ENCODE measurements at places on chromosomes 12 and 14. TPM values are rescaled to one million over a fixed set of nuclear protein-coding genes. Genes with fewer than 3 reads are reported as not detected.

DNA sequence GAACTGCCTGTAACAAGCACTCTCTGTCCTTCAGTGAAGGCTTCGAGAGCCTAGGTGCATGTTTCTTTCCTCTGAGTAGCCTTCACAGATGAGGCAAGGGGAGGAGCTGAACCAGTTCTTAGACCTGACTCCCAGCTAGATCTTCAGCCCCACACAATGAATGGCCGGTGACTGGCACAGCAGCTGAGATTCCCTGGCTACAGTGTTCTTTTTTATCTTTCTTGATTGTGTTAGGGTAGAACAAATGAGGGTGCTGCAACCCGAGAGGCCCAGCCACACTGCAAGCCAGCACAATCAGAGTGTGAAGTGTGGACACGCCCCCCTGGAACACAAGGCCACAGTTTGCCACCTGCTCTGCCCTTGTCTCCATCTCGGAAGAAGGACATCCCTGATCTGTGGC lies 19.1 kb upstream of the COL2A1 start:
- no peak for DNase-seq

Gene LRRC43
- 0.46 TPM for total RNA-seq

DNA sequence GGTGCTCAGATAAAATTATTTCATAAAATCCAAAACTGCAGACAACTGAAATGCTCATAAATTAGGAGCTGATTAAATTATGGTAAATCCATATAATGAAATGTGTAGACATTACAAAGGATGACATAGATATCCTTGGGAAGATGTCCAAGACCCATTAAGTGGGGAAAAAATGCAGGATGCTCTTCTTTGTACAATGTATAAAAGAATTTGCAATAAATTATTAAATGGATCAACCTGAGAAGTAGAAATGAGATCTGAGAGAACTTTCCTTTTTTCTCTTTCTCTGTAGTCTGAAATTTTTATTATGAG lies 336.4 kb upstream of the E2F7 start:
- DNase-seq = no peak

Gene OAS3
- 8.8 TPM for total RNA-seq

DNA sequence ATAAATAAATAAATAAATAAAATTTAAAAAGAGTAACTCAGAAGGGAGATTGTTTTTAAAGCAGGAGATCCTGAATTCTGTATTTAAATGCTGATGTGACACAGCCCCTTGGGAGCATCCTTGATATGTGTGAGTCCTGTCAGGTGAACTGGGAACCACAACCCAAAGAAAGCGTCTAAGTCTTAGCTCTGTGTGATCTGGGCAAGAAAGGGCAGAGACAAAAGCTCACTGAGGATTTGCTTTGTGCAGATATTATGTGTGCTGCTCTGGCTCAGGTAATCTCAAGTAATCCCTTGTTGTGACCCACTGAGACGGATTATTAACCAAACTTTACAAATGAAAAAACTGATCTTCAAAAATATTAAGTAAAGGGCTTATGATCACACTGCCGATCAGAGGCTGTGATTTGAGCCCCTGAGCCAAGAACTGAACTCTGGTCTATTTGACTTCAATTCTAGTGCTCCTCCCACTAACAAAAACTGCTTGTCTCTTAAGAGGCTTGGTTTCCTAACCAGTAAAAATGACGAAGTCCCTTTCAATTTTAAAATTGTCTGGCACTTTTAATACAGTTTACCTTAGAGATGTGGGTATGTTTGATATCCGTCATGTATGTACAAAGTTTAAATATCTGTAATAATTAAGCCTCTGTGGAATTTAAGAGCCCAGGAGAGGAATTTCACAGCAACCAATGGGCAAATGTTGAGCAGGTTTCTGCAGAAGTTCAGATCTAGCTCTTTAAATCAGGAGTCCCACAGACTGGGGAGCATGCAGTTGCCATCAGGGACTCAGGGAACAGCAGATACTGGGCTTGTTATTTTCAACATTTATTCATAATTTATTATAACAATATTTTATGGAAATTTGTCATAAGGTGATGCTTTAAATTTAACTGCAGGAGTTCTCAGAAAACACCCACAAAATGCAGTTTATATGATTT lies 46.1 kb downstream of the CPM start:
- DNase-seq = no peak

DNA sequence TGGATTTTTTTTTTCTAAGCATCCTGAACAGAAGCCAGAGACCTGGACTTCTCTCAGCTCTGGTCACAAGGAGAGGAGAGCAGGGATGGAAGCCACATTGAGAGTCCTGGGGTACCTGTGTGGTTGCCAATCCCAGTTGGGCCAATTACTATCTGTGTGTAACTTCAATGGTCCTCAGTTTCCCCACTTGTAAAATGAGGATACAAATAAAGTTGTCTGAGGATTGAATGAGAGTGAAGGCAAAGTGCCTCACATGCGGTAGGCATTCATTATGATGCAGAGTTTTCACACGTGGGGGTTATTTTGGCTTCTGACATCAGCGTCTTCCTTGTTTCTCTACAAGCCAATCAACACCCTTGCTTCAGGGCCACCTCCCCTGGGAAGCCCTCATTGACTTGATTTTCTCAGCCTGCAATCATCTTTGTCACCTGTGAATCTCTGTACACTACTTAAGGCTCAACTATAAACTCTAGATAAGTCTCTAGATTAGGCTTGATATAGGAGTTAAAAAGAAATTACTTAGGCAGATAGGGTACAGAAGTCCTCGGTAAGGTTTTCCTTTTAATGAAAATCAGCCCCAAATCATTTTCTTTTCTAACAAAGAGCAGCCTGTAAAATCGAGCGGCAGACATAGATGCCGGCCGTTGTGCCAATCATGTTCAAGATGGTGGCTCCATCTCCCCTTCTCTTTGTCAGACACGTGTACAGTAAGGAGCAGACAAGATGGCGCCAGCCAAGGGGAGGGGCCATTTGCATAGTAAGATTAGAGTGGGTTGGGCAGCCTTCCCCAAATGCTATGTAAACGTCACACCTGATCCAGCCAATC lies 37.8 kb upstream of the FICD start:
- no peak for DNase-seq

- DNase-seq = no peak
These were observed 113.1 kb upstream of the CCND2 start for GRCh38 chr12:4160314-4161040.

Gene PZP
- 0.05 TPM for total RNA-seq

Gene SERPINA10
- total RNA-seq = 0.19 TPM

- DNase-seq = no peak
These were observed 10.1 kb downstream of the ZC2HC1C start for GRCh38 chr14:75079521-75079920.

GRCh38 chr12:6088921-6089747 lies 35.3 kb downstream of the VWF start:
- no peak for DNase-seq
